AG10803 (cell line): ENCODE measurements at places on chromosomes 7 and 10.
A peak's percentile ranks its signal among the peaks of the same experiment; 100 is the strongest.

DNA sequence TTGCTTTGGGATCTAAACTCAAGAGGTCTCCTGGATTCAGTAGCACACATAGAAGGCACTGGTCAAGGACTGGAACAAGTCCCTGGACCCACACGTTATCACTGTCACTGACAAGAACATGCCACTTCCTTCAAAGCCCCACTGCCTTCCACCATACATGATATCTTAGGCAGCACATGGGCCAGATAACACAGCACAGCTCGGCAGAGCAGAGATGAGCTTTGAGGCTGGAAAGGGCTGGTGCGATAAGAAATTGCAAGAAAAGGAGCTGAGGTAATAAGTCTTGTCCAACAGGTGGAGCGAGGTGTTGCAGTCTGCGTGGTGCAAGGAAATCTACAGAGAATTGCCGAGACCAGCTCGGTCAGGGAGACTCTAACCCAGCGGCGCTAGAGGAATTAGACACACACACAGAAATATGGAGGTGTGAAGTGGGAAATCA lies 139.8 kb upstream of the CDK13 start:
- no peak for DNase-seq

DNA sequence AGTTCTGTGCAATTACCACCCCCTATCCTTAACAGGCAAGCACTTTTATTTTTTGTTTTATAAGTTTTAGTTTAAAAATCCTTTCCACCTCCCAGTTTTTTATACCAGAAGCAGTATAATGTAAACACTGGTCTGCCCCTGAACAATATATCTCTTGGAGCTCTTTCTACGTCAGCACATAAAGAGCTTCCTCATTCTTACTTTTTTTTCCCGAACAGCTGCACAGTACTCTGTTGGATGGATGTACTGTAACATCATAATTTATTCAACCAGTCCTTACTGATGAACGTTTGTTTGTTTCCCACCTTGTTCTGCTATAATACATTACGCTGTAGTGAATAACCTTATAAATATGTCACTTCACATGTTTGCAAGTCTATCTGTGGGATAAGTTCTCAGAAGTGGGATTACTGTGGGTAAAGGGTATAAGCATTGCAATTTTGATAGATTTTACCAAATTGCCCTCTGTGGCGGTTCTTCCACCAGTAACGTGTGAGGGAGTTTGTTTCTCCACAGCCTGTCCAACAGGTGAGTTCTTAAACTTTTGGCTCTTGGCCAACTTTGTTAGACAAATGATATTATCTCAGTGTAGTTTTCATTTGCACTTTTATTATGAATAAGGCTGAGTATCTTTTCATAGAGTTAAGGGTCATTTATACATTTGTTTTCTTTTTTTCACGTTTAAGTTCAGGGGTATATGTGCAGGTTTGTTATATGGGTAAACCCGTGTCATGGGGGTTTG lies 32.8 kb downstream of the ADRA2A start:
- DNase-seq = no peak

GRCh38 chr10:7464691-7465090 lies 53.9 kb upstream of the SFMBT2 start:
- DNase-seq = no peak

DNA sequence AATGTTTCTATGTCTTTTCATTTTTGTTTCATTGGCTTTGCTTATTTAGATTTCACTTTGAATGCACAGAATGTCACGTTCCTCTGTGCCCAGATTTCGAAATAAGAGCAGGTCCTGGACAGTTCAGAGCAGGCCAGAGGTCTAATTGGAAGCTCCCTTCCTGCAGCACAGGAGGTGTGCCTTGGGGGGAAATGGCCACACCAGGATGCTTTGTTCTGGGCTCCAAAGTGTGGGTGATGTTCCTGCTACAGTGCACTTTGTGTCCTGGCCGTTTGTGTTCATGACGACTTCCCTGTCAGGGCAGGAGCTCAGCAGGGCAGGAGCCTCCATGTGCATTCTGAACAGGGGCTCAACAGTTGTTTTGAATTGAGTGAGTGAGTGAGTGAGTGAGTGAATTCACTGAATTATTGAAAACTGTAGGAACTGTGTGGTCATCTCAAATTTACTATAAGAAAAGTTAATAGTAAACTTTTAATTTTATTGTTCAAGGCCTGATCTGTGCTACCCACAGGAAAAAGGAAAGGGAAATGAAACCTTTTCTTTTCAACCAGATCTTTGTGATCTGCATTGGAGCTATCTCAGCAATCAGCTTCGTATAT lies 109.5 kb upstream of the GJD4 start:
- DNase-seq = peak; percentile 41

GRCh38 chr7:64630496-64630895 lies 35.4 kb upstream of the ZNF107 start:
- DNase-seq = peak; percentile 13

DNA sequence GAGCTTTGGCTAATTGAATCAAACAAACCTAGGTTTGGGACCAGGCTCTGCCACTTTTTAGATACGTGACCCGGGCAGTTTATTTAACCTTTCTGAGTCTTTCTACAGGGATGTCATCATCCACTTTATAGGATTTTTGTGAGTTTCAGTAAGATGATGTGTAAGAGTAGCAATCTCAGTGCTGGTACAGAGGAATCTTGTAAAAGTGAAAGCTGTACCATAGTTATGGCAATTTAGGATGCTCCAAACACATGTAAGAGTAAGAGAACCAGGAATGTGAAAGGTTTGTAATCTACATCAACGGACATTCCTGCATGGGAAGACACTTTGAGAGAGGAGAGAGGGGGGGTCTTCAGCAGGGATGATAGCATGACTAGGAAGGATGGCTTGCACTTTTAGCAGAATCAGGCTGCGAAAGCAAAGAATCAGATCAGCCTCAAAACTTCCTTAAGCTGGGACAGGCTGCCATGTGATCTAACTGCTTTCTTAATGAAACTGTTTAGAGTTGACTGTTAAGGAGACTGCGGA lies 968 bp downstream of the NOLC1 start:
- peak; percentile 11 for DNase-seq

DNA sequence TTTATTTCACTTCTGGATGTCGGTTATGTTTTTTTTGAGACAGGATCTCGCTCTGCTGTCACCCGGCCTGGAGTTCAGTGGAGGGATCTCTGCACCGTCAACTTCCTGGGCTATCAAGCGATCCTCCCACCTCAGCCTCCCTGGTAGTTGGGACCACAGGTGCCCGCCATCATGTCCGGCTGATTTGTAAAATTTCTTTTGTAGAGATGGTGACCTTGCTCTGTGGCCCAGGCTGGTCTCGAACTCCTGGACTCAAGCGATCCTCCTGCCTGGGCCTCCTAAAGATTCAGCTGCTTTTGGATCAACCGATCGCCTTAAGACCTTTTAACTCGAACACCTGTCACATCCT lies 606 bp upstream of the RABGEF1 start:
- no peak for DNase-seq

DNA sequence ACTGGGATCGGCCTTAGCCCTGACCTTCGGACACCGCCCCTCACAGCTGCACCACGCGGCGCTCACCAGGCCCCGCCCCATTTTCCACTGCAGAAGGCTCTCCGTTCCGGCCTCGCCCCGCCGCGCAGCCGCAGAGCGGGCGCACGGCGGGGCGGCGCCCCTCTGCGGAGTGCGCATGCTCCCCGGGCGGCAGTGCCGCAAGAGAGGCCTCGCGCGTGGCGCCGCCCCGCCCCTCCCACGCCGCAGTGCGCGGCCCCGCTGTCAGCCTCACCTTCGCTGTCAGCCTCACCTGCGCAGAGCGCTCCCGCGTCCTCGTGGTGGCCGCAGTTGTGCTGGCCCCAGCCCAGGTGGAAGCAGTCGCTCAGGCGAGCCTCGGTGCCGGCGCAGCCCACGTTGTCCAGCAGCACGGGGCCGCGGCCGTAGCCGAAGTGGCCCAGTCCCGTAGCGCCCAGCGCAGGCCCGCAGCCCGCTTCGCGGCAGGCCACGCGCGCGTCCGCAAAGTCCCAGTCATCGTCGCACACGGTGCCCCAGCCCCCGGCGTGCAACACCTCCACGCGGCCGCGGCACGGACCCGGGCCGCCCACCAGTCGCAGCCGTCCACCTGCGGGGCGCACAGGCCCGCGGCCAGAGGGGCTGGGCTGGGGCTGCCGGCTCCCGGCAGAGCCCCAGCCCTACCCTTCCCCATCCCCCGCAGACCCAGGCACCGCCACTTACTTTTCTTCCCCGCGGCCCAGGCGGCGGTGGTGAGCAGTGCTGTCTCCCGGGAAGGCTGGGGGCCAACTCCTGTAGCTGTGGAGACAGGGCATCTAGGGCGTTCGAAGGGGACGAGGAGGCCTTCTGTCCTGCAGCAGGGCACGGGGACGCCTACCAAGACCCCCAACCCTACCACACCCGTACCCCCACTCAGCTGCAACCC lies 16.1 kb downstream of the SSC4D start:
- DNase-seq = peak; percentile 83

DNA sequence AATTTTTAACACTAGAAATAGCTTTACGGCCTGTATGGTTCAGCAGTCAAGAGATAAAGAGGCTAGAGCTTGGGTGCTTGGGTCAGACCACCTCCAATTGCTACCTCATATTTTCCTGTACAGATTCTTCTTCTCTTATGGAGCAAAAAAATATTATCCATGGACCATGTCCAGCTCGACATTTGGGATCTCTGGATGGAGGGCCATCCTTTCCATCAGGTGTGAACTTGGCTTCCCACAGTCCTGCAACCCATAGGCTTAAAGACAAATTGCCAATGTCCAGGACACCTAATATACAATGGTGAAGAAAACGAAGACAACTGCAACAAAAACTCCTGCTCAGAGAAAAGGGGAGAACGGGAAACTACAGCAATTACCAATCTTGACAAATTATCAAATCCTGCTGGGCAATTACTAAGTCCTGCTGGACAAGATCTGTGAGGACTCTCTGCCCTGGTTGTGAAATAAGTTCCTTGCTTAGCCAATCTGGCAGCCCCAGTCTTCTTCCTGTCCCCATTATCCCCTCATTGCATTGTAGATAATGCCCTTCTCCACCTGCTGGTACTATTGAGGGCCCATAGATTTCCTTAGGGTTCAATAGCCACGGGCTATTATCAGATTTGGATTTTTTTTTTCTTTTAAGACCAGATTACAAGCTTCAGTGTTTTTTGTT lies 42.0 kb upstream of the BRAF start:
- DNase-seq = no peak

GRCh38 chr7:96827701-96828100 lies 118.1 kb upstream of the SEM1 start:
- DNase-seq = no peak

DNA sequence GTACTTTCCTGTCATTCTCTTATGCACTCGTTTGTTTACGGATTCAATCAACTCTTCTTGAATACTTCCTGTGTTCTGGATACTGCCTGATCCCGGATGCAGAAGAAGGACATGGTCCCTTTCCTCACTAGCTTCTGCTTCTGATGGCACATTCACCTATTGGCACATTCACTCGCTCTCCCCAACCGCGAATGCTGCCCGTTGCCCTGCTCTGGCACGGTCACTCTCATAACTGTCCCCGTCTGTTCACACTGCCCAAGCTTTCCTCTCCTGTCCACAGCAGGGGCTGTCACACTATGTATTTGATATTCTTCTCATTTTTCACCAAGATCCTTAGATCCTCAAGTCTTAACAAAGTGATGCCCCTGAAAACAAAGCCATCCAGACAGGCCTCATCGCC lies 327.4 kb downstream of the PAXIP1 start:
- no peak for DNase-seq

- DNase-seq = no peak
Measured at GRCh38 chr7:151752816-151753595, 123.9 kb downstream of the PRKAG2 start.

DNA sequence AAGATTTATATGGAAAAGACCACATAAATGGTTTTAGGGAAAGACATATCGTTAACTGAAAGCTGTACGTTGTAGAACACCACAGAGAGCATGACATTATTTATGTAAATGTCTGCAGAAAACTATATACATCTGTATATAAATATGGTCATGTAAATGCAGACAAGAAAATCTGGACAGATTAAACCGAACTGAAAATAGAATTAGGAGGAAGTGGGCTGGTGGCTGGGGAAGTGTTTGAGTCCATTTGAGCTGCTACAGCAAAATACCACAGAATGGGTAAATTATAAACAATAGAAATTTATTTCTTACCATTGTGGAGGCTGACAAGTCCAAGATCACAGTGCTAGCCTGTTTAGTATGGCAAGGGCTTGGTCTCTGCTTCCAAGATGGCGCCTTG lies 56.3 kb upstream of the USP6NL start:
- DNase-seq = no peak

DNA sequence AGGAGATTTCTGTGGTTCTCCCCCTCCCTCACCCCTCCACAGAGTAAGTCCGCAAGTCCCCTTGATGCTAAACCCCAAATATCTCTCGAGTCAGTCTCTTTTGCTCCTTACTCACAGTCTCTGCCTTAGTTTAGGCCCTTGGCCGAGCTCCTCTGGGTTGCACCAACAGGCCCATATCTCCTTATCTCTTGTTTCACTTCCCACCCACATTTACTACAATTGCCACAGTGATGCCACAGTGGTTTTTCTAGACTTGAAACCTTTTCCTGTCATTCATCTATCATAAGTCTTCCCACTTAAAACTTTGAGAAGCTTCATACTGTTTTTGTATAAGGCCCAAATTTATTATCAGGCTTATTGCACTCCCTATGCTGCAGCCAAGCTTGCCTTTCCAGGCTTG lies 23.4 kb upstream of the NME8 start:
- no peak for DNase-seq

DNA sequence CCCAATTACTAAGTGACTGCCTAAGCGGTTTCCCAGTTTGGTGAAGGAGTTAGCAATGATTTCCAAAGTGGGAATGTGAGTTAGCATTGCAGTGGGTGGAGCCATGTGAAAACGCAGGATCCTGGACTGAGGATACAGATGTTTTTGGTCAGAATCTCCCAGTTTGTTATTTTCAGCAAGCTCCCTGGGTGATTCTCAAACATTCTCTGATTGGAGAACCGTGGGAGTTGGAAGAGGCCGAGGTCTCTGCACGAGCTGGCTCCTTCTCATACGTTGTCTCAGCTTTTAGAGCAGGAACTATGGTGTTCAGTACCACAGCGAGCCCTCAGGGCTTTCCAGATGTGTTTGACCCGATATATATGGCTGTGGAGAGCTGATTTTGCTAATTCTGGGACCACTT lies 396.5 kb upstream of the NPVF start:
- DNase-seq = peak; percentile 1

GRCh38 chr7:98761225-98761624 lies 108.6 kb downstream of the TMEM130 start:
- no peak for DNase-seq

DNA sequence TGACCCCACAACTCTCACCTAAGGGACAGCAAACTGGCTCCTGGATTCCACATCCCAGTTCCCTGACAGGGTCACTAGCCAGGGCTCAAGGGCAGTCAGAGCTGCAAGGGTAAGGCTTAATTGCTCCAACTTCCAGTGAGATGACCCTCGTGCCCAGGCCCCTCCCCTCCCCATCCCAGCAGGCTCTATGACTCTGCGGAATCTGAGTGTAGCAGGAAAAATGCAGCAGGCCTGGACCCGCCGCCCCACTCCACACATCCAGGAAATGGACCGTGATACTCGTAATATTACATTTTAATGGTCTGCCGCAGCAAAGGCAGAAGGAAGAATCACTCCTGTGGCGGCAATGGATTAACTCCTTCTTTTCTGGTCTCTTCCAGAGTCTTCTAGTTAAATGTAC lies 91.7 kb upstream of the CHST15 start:
- no peak for DNase-seq
